Glutamatergic neuron (in vitro differentiated cells): ENCODE measurements at places on chromosomes 5 and 9.

DNA sequence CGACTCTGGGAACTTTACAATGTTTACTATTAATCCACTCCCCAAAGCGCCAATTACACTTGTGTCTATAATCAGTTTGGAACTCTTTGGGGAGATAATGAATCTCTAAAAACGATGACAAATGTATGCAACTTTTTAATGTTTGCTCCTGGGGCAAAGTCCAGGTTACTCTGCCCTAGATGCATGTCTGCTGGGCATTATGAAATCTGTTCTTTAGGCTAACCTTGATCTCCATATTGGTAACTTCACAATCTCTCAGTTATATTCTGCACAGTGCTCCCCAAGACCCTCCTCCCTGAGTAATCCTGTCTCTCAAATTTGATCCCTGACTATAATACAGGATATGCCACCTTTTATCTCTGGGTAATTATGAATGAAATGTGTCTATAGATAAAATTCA lies 152.2 kb upstream of the TRPM3 start:
- DNase-seq = no peak

- DNase-seq = no peak
Measured at GRCh38 chr5:87735923-87736322, 323.2 kb upstream of the CCNH start.

- DNase-seq = no peak
Measured at GRCh38 chr9:4689021-4689420, 9.7 kb downstream of the CDC37L1 start.

DNA sequence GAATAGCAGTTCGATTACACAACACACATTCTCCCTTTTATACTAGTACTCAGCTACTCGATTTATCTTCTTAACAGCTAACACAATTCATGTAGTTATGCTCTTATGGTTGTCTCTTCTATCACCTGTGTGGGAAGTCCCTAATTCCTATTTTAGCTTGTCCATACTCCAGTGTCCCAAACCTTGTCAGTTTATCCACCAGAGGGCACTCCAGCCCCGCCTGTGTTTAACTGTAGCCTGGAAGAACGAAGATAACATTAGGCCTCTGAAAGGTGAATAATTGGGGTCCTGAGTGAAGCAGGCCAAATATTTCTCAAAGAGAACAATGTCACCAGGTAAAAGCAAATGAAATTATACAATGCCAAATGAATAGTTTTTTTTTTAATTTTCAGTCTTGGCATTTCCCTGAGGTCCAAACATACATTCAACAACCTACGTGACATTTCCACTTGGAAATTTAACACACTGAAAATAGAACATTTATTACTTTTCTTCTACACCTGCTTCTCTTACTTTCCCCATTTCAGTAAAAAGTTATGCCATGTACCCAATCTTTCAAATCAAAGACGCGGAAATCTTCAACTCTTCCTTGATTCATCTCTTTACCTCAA lies 560.7 kb downstream of the HTR1A start:
- DNase-seq = peak; percentile 84

DNA sequence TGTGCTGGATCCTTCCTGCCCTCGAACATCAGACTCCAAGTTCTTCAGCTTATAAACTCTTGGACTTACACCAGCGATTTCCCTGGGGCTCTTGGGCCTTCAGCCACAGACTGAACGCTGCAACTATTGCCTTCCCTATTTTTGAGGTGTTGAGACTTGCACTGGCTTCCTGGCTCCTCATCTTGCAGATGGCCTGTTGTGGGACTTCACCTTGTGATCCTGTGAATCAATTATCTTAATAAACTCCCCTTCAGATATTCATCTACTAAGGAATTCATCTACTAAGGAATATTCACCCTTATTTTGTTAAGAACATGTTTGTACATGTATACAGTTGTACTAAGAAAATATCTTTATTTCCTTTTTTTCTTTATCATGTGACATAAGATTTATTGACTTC lies 1079.7 kb downstream of the CDH12 start:
- DNase-seq = no peak
